ENCODE measurements at places on chromosomes 1 and 21. TPM values are rescaled to one million over a fixed set of nuclear protein-coding genes. Genes with fewer than 3 reads are reported as not detected.

TNFRSF8 gene
- under 0.01 TPM for total RNA-seq

PGD gene
- 565 TPM for total RNA-seq

OSCP1 gene
- 15.7 TPM for total RNA-seq

KLHL20 gene
- 52.9 TPM for total RNA-seq

CCDC190 gene
- not detected for total RNA-seq

LCE2C gene
- not detected for total RNA-seq

TNNI3K gene
- total RNA-seq: 1.8 TPM

EPHB2 gene
- 47.3 TPM for total RNA-seq

CA14 gene
- total RNA-seq: not detected

GJA9 gene
- not detected for total RNA-seq

RHBDL2 gene
- 0.73 TPM for total RNA-seq

KRTAP21-2 gene
- not detected for total RNA-seq

WNT2B gene
- 3.2 TPM for total RNA-seq

ADORA3 gene
- not detected for total RNA-seq

TMCO4 gene
- total RNA-seq: 27.5 TPM

MRPL55 gene
- total RNA-seq: 60.7 TPM

PEAR1 gene
- total RNA-seq: 5.6 TPM

OR2T27 gene
- not detected for total RNA-seq

Measured in smooth muscle cell of trachea (primary cell).